ENCODE measurements at places on chromosomes 5 and 9.

- DNase-seq, result no peak
These were observed 107.8 kb downstream of the WNK2 start for GRCh38 chr9:93291536-93292287.

DNA sequence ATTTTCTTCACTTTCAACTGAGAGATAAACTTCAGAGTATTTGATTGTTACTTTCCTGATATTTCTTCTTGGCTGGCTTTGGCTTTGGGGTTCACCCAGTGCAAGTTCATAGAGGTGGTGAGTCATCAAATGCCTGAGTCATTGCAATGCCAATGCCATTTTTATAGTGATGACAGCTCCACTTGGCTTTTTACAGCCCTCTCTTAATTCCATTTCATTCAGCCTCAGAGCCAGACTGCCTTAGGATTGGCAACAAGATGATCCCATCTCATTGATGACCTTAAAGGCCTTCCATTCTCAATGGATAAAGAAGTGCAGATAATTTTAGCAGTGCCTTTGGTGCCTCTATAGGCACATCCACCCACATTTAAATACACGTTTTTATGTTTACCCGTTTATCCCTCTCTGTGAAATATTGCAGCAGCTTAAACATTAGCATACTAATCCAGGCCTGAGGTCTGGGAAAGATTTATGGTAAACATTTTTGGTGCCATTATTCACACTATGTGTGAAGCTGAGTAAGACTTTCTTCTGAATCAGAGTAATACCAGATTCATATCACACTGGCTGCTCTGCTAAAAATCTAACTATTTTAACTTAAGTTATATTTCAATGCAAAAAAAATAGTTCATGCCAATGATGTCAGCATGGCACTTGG, 88.9 kb upstream of the TYRP1 start:
- peak; percentile 90 for DNase-seq

DNA sequence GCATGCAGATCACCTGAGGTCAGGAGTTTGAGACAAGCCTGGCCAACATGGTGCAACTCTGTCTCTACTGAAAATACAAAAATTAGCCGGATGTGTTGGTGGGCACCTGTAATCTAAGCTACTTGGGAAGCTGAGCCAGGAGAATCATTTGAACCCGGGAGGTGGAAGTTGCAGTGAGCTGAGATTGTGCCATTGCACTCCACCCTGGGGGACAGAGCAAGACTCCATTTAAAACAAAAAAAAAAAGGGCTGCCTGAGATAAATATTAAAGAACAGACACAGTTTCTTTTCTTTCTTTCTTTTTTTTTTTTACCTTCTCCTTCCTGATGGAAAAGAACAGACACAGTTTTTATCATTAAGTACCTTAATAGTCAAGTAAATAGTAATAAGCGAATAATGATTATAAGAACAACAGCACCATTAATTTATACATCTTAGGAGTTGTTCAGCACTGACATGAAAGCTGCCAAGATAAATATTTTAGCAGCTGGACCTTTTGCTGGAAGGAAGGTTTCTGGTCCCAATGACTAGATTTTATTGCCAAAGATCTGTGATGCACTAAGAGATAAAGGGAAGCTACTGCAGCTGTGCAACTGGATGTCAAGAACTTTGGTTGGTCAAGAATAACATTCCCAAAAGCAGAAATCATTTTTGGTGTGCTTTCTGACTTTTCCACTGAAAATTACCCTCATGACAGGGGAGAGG, 7.0 kb downstream of the CENPP start:
- DNase-seq, result no peak

DNA sequence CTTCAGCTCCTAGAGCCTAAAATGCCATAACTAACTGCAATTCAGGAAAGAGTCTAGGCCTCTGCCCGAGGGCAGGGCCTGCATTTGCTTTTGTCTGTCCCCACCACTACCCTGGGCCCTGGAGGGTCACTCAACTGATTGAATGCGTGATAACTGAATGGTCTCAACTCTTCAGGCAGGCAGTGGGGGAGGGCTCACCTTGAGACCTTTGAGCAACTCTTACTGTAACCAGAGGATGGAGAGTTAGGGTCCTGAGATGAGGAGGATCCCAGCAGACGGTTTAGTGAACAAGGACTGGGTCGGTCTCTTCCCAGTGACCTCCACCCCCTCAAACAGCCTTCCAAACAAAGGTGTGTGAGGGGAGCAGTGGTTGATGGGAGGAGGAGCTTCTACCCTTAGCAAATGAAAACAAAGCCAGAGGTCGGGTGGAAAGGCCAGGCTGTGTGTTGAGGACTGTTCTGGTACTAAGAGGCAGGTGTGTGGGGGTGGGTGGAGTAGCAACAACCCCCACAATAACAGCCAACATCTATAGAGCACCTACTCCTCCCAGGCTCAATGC, 59.4 kb downstream of the CXXC5 start:
- no peak for DNase-seq

DNA sequence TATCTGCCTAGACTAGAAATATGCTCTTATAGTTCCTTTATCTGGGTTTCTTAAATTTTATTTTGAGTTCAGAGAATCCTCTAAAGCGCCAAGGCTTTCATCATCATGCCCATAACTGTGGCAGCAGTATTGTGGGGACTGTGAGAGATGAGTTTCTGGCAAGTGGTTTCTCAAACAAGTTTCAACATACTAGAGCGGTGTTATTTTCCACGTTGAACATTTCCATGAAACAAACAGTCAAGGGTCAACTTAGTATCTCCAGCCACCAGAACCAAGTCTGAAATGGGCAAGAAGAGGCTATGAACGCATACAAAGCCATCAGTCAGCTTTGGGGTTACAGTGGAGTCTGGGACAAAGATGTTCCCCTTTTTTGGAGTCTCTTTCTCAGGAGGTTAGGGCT, 40.3 kb downstream of the SERINC5 start:
- DNase-seq, result no peak

- no peak for DNase-seq
These were observed 308.8 kb upstream of the DMRT1 start for GRCh38 chr9:532707-533106.

GRCh38 chr5:172110260-172110815, 77.7 kb downstream of the STK10 start:
- no peak for DNase-seq

DNA sequence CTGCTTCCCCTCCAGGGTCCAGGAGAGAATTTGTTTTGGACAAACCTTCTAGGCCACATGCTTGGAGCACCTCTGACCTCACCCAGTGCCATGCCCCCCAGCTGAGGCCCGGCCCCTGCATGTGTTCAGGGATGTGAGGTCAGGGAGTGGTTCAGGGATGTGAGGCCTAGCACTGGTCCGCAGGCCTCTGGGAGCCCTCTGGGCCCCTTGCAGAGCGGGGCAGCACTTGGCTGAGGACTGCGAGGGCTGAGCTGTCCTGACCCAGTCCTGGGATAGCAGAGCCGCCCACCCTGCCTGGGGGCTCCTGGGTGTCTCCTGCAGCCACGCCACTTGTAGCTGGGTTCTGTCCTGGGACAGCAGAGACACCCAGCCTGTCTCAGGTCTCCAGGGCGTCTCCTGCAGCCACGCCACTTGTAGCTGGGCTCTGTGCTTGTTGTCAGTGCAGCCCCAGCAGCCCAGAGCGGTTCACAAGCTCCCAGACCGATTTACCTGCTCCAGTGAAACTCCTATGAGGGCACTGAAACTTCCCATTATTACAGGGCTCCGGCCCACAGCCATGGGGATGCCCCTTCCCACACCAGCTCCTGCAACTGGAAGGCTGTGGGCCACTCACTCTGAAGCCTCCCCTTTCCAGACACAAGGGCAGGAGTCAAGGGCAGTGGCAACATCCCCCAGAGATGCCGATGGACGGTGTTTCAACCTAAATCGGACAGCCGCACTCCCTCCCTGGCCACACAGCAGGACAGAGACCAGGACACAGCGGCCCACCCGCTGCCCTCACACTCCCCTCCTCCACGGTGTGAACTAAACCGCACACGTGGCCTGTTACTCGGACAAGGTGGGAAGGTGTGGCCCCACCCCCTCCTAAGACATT, 5.4 kb upstream of the CEP72 start:
- DNase-seq, result no peak

DNA sequence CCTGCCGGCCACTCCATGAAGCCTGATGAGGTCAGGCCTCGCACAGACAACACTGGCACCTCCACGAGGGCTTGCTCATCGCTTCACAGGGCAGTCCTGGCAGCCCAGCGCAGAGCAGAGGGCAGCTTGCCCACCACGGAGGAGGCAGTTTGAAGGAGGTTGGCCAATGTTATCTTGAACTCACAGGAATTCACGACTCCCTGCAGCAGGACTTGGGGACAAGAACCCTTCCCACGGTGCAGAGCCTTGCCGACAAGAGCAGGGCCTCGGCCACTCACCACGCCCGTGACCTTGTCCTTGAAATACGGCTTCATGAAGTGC, 5.0 kb downstream of the SNAPC4 start:
- DNase-seq, result no peak

DNA sequence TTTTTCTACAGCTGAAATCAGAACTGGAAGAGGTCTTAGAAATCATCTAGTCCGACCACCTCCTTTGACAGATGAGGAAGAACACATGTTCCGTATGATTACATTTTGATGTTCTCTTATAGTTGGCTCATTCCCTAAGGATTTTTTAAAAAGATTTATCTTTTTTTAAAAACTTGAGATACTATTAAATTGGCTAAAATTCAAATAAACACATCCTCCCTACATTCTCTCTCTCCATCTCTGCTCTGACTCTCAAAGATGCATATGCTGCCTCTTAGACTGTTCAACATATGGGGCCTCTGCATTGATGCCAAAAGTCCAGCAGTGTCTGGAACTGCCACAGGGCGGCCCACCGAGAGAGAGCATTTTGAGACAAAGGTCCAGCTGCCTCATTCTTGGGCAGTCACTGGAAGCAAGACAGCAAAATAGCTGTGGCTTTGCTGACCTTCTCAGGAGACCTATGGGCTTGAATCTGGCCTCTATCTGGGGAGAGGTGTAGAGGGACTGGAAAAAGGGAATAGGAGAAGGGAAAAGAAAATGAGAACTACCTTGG, 12.8 kb upstream of the TSSK1B start:
- DNase-seq, result no peak

DNA sequence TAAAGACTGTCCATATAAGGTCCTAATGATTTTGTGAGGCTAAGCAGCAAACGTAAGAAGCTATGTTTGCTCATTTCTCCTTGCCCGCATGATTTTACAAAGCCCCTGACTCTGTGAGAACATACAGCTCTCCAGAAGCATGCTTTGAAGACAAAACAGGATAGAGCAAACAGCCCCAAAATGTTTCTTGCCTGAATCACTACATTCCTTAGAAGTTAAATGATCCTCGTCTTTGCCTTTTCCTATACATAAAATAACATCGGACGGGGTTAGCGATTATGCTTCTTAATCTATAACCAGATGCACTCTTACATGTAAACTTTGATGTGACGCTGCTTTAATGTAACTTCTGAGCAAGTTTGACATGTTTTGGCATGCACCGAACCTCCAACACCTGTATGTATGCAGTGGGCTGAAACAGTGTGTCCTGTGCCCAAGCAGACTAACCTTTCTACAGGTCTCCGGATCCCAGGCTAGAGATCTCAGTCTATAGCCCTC, 353.7 kb downstream of the CETN3 start:
- DNase-seq, result no peak

DNA sequence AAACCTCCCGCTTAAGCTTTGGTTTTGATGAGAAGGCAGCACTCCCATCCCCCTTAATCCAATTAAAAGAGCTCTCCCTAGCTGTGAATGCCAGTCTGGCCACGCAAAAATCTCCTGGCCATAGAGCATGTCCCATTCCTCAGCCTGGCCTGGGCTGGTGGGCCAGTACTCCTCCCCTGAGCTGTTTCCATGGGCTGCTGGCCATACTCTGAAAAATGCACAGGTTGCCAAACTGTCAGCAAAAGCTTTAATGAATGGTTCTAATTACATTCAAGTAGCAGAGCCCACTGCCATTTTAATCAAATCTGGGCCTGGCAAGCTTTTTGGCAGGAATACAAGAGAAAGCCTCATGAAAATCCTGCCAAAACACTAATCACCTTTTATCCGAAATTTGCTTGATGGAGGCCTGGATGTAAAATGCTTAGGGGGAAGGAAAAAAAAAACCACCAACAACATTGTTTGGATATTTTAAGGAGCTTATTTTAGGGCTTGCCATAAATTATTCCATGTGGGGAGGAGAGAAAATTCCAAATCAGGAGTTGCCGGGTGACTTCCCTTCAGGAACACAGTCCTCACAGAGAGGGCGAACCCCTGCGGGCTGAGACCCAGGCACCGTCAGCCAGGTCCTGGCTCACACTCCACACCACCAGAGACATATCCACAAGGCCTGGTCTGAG, 243.3 kb downstream of the SEC61B start:
- no peak for DNase-seq

- no peak for DNase-seq
These were observed 132.9 kb downstream of the BARX1 start for GRCh38 chr9:93822229-93822628.

GRCh38 chr5:168969326-168969886, 331.5 kb downstream of the SLIT3 start:
- DNase-seq, result no peak

DNA sequence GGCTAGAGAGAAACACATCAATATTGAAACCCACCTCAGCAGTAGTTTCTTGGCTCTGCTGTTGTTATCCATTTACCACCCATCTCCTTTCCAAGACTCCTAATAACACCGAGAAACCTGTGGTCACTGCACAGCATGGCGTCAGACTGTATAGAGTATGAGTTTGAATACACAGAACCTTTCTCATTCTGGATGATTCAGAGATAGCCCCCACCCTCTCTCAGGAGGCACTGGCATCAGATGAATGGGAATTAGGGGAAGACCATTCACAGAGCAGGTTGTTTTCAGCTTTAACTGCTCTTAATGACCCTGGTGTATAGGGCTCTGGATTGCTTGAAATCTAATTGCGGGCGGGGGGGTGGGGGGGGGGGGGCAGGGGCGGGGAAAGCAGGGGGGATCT, 86.7 kb downstream of the GPR21 start:
- DNase-seq, result no peak

DNA sequence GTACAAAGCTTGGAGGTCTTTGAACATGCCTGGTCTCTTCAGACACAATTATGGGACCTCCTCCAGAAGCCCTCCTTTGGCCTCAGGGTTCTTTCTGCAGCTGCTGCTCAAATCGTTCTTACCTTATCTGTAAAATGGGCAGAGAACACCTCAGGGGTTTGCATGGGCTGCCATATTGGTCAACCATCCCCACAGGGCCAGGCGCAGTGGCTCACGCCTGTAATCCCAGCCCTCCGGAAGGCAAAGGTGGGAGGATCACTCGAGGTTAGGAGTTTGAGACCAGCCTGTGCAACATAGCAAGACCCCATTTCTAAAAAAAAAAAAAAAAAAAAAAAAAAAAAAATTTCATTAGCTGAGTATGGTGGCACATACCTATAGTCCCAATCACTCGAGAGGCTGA, 29.1 kb upstream of the TCF7 start:
- DNase-seq, result no peak

Data from HAP-1 (cell line).